Stimulated activated CD8-positive, alpha-beta memory T cell treated with anti-CD3 and anti-CD28 coated beads, Interleukin-4, amount 100 ng/mL, for 1 hour (primary cell): ENCODE measurements at places on chromosomes 7 and 10.

GRCh38 chr10:127041552-127041951, 136.3 kb downstream of the DOCK1 start:
- DNase-seq, result no peak

- DNase-seq, result no peak
These were observed 153.3 kb upstream of the INSYN2A start for GRCh38 chr10:127349737-127350136.

- no peak for DNase-seq
These were observed 31.2 kb downstream of the ERLIN1 start for GRCh38 chr10:100154666-100155065.

DNA sequence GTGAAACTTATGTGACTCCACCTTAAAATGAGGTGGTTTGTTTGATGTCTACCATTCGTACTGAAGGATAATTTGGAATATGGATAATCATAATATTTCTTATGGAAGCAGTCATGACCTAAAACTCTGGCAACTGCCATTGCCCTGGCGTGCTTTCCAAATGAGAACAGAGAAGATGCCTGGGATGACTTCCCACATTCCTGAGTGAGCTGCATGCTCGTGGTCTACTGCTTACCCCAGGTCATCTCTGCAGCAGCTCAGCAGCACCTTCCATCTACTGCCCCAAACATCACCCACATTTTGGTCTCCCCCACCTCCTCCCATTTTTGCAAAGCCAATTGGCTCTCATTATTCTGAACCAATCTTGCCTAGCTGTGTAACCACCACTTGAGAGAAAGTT, 40.1 kb downstream of the LYZL1 start:
- no peak for DNase-seq

DNA sequence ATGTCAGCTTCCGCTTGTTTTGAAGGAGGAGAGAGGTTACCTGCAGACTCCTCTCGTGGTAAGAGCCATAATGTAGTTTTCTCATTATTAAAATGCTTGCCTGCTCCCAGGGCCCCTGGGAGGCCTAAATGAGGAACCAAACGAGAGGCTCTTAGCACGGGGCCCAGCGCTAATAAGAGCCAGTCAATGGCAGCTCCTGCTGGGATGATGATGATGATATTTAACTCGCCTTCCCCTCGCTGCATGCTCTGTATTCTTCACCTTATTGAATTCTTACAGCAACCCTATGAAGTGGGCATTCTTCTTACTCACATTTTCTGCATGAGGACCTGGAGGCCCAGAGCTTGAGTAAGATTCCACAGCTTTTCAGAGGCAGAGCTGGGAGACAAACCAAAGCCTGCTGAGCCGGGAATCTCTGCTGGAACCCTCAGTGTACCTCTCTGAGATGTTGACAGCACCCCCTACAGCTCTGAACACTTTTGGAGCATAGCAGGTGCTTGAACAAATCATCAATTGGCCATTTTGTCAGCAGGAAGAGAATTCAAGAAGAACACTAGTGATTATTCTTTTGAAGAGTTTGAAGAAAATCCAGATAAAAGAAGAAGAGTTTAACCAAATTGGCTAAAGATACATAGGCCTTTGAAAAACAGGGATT, 93.1 kb upstream of the HABP2 start:
- DNase-seq, result no peak

GRCh38 chr7:73738220-73738611, 386 bp downstream of the ABHD11 start:
- no peak for DNase-seq

- DNase-seq, result no peak
These were observed 13.4 kb downstream of the CTBP2 start for GRCh38 chr10:125146791-125147579.

GRCh38 chr10:59905066-59905730, 1.2 kb downstream of the CCDC6 start:
- DNase-seq, result no peak

GRCh38 chr7:479948-480499, 39.6 kb downstream of the PDGFA start:
- no peak for DNase-seq

- no peak for DNase-seq
These were observed 33.2 kb upstream of the HABP2 start for GRCh38 chr10:113519681-113520115.

GRCh38 chr7:36512616-36513015, 123.0 kb downstream of the ANLN start:
- no peak for DNase-seq

DNA sequence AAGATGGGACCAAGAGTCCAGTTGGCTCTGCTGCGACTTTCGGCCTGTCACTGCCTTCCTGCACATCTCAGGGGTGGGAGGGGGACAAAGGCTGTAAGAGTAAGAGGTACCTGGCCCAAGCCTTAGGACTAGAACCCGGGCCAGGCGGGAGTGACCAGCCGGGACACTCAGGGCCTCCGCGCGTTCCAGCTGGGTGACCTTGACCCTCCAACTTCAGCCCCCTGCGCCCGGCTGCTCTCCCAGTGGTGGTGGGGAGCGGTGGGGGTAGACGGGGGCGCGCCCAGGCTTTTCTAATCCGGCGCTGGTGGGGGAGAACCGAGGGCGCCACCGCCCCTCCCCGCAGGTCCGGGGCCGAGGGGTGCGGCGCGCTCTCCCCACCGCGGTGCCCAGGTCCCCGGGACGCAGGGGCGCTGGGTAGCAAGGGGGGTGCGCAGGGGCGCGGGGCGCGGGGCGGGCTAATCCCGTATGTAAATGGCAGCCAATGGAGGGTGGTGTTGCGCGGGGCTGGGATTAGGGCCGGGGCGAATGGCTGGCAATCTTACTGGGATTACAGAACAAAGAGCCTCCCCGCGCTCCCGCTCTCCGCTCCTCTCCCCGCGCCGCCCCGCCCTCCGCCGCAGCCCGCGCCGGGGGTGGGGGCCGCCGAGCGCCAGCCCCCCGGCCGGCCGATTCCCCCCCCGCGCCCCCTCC, at the start of gene GTF2IRD1:
TSS of gene GTF2IRD1 (plus strand) at position 585 of the 690 bp plus-strand sequence. CDS start 54,175 bp downstream, outside the sequence.
- no peak for DNase-seq

DNA sequence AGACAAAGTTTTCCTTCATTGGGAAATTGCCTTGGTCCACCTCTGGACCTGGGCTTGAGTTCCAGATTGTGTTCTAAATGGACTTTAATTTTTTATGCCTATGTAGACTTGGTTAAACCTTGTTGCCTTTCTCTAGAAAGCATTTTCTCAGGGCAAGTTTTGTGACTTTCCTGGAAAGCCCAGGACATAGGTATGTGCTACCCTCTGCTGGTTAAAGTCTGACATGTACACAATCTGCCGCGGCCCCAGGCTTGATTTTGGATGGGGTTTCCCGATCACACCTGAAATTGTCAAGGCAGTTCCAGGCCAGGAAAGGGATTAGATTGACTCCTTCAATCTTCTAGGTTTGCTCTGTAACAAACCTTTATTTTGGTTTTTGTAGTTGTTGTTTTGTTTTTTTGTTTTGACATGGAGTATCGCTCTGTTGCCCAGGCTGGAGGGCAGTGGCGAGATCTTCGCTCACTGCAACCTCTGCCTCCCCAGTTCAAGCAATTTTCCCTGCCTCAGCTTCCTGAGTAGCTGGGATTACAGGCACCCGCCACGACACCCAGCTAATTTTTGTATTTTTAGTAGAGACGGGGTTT, 14.1 kb upstream of the AKR1B10 start:
- DNase-seq, result no peak

- no peak for DNase-seq
These were observed 91.6 kb upstream of the CCDC6 start for GRCh38 chr10:59997827-59998525.

GRCh38 chr10:91215384-91215783, 5.1 kb upstream of the PCGF5 start:
- no peak for DNase-seq

DNA sequence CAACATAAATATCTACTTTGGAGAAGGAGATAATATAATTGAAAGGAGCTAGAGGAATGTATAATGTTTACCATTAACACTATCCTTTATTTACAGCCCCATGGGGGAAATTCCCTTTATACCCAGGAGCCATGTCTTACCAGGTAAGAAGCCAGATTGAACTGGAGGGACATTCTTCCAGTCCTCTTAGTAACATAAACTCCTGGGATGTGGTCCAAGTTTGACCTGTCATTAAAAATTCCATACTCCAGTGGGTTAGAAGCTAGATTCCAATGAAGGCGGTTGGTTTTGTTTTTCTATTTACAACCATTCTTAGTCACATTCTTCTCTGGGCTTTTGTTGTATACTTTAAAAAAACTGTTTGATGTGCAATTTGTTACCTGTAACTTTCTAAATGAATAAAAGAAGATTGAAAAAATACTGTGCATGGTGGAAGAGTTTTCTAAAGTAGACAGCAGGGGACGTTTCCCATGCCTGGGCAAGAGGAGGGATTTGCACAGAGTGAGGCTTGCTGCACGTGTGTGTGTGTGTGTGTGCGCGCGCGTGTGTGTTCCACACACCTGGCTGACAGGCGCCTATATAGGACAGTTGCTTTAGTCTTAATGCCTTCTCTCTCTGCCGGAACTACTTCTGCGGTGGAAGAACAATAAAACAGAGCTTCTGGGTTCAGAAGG, 2.0 kb downstream of the PLCE1 start:
- DNase-seq, result no peak

GRCh38 chr10:78319371-78319770, 285.7 kb downstream of the RPS24 start:
- DNase-seq, result no peak

DNA sequence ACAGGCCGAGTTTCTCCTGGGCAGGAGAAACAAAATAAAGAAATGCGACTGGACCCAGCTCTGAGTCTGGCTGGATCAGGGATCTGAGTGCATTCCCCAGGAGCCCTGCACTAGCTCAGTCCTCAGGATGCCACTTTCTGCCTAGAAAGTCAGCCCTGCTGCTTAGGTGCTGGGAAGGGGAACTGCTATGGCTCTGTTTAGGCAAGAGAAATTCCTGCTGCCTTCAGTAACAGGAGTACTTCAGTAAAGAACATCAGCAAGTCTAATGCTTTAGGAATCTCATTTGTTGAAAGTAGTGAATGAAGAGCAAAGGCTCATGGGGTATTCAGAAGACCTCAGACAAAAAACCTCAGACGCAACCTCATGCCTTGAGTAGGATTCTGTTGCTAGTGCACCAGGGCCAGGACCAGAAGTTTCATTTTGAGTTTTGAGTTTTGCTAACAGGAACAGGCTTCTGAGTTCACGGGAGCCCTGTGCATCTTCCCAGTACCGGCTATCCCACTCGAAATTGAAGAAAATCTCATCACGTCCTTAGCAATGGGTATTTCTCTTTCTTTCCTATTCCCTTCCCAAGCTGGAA, 170.8 kb upstream of the CDCA7L start:
- no peak for DNase-seq

GRCh38 chr7:124276005-124276622, 243.2 kb upstream of the TMEM229A start:
- no peak for DNase-seq

- no peak for DNase-seq
These were observed 183.1 kb downstream of the CHN2 start for GRCh38 chr7:29377718-29378117.

- no peak for DNase-seq
These were observed 67.6 kb upstream of the GSDME start for GRCh38 chr7:24824896-24825295.

DNA sequence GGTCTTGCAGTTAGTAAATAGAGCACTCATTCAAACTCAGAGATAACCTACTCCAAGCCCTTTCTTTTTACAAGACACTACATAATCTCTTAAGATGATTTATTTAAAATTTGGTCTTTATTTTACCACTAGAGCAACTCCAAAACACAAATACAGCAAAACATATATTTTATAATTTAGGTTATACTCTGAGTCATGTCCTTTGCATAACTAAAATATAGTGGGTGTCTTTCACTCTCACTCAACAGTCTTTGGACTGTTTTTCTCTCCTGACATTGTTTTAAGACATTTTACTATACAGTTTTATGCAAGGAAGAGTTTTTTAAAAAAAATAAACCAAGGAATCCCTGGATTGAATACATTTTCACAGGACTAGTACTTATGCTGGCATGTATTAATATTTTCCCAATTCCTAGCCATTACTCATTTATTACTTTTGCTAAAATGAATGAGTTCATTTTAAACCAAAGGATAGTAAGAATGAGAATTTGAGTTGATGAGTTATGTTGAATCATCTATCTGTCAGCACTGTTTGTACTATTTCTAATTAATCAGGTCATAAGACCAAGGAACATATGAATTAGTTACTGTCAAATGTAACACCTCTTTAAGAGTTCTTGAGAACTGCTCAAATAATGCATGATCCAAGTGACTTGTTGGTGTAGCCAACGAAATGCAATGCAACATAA, 303.1 kb upstream of the FZD1 start:
- DNase-seq, result no peak

DNA sequence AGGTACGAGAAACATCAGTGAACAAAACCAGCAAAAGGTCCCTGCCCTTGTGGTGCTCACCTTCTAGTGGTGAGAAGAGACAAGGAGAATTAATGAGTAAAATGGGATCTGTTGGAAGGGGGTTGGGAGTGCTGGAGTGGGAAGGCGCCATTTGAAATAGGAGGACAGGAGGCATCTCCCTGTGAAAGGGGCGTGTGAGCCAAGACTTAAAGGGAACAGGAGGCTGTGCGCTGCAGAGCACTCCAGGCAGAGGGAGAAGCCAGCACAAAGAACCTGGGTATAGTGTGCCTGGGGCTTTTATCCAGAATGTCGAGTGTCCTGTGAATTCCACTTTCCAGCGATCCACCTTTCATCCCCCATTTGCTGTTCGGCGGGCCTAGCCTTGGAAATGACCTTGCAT, 497.9 kb upstream of the GALNT17 start:
- DNase-seq, result no peak

GRCh38 chr7:45081670-45081974, 7.1 kb downstream of the NACAD start:
- DNase-seq, result no peak

DNA sequence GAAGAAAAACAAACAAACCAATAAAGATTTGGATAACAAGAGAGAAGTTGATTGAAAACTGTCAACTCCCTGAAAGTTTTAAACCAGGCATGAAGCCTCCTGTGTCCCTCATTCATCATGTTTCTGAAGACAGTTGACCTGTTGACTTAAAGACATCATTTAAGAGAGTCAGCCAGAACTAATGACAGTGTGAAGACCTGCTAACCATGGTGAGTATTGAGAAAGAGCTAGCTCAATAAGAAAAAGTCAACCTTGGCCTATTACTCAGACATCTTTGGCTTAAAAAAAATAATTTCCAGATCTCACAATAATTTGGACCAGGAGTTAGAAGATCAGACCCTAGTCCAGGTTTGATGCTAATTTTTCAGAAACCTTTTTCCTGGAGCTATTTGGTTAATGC, 45.3 kb upstream of the ANKRD1 start:
- DNase-seq, result no peak
